ENCODE measurements at places on chromosomes 7 and 10. TPM values are rescaled to one million over a fixed set of nuclear protein-coding genes. Genes with fewer than 3 reads are reported as not detected.

DNA sequence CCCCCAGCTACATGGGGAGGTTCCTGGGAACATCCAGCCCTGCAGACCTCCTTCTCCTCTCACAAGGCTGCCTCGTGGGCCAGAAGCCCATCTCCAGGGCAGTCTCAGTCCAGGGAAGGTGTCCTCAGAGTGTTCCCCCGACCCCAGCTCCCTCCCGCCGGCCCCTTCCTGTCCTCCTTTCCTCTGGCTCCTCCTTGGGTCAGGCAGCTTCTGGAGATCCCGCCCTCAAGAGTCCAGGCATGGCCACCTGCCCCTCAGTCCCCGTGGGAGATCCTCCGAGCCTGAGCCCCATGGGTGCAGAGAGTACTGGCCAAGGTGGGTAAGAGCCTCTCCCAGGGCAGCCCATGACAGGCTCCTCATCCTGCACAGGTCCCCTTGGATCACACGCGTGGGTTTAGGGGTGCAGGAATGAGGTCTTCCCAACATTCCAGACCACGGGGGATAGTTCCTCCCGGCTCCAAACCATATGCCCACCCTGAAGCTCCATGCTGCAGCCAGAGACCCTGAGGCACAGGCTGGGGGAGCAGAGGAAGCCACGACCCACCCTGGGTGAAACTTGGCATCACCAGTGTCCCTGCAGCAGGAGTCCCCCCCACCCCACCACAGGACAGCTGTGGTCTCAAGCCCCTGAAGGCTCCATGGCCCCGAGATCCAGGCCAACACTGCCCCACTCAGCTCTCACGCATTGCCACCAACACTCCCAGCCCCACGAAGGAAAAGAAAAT lies 65.5 kb downstream of the OAT start:
- H3K4me1 ChIP-seq = peaks cover 11% of the 10 kb centered on the region
- H3K27ac ChIP-seq = no peak overlapping the region
- peaks cover 7% of the 10 kb centered on the region for H3K27me3 ChIP-seq
- no peaks in the 10 kb centered on the region for H3K36me3 ChIP-seq
- no peak for DNase-seq
- H3K4me3 ChIP-seq = no peak overlapping the region

- DNase-seq = no peak
- H3K4me3 ChIP-seq = no peak overlapping the region
- H3K4me1 ChIP-seq = no peaks in the 10 kb centered on the region
- peaks cover 3% of the 10 kb centered on the region for H3K27me3 ChIP-seq
These were observed 65.3 kb downstream of the EBF3 start for GRCh38 chr10:129898706-129899268.

DNA sequence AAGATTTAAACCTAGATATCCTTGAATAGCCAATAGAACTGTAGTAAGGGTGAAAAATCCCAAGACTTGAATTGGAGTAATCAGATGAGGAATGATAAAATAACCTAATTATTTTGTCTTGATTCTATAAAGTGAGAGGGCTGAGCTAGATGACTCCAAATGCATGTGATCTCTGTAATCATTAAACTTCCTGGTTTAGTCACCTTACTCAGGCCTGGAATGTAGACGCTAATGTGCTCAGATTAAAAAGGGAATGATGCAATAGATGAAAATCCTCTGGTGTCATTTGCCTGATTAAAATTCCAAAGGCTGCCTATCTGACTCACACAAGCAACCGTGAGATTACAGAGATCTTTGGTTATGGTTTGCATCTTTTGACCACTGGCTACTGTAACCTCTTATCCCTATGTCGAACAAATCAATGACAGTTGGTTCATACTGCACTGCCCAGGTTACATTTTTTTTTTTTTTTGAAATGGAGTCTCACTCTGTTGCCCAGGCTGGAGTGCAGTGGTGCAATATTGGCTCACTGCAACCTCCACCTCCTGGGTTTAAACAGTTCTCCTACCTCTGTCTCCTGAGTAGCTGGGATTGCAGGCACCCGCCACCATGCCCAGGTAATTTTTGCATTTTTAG lies 2.9 kb upstream of the HKDC1 start:
- H3K4me1 ChIP-seq = peaks cover 64% of the 10 kb centered on the region
- H3K36me3 ChIP-seq = peaks cover 3% of the 10 kb centered on the region
- H3K4me3 ChIP-seq = no peak overlapping the region
- H3K27me3 ChIP-seq = no peaks in the 10 kb centered on the region
- no peak for DNase-seq

DNA sequence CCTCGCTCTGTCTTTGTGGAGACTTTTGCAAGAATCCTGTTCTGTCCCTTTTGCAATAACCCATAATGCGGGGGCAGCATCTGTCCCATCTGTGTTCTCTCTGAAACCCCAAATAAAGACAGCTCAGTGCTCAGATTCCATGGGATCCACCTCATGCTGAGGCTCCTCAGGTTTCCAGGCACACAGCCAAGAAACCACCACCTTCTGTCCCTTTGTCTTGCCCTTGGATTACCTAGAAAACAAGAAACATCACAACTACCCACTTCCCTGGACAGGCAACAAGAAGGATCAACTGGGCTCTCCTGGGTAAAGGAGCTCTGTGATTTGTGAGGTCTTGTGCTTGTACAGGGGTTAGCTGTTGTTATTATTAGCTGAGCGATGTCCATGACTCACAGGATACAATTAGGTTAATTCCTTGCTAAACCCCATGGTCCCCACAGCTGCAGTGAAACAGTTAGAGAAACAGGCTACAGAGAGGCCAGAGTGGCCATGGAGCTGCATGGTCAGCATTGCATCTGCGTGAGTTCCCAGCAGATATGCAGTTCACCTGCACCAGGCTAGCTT lies 50.2 kb downstream of the CXCL12 start:
- H3K4me3 ChIP-seq = no peak overlapping the region
- H3K36me3 ChIP-seq = no peaks in the 10 kb centered on the region
- no peaks in the 10 kb centered on the region for H3K4me1 ChIP-seq
- H3K27me3 ChIP-seq = no peaks in the 10 kb centered on the region
- no peak for DNase-seq
- H3K27ac ChIP-seq = no peak overlapping the region

GRCh38 chr7:158997471-158997870 lies 141.1 kb downstream of the DYNC2I1 start:
- H3K27me3 ChIP-seq = peaks cover 22% of the 10 kb centered on the region
- no peaks in the 10 kb centered on the region for H3K36me3 ChIP-seq
- no peaks in the 10 kb centered on the region for H3K4me1 ChIP-seq
- DNase-seq = no peak
- no peak overlapping the region for H3K27ac ChIP-seq

DNA sequence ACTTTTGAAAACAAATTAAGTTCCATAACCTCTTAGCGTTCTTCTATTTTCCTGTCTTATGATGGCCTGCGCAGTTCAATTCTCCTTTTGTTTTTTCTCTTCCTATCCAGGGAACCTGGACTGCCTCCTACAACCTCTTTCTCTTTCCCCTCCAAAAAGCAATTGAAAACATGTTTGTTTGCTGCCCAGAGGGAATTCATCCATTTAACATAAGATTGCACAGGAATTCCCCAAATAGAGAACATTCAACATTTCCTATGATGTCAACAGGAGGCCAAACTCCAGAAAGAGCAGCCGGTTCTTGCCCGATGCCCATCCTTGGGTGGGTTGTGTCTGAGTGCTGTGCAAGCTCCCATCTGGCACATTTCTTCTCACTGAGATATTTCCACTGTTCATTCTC lies 94.2 kb upstream of the NRP1 start:
- no peak overlapping the region for H3K27ac ChIP-seq
- H3K36me3 ChIP-seq = no peaks in the 10 kb centered on the region
- no peak for DNase-seq
- no peaks in the 10 kb centered on the region for H3K4me1 ChIP-seq
- peaks cover 20% of the 10 kb centered on the region for H3K27me3 ChIP-seq
- H3K4me3 ChIP-seq = no peak overlapping the region

DNA sequence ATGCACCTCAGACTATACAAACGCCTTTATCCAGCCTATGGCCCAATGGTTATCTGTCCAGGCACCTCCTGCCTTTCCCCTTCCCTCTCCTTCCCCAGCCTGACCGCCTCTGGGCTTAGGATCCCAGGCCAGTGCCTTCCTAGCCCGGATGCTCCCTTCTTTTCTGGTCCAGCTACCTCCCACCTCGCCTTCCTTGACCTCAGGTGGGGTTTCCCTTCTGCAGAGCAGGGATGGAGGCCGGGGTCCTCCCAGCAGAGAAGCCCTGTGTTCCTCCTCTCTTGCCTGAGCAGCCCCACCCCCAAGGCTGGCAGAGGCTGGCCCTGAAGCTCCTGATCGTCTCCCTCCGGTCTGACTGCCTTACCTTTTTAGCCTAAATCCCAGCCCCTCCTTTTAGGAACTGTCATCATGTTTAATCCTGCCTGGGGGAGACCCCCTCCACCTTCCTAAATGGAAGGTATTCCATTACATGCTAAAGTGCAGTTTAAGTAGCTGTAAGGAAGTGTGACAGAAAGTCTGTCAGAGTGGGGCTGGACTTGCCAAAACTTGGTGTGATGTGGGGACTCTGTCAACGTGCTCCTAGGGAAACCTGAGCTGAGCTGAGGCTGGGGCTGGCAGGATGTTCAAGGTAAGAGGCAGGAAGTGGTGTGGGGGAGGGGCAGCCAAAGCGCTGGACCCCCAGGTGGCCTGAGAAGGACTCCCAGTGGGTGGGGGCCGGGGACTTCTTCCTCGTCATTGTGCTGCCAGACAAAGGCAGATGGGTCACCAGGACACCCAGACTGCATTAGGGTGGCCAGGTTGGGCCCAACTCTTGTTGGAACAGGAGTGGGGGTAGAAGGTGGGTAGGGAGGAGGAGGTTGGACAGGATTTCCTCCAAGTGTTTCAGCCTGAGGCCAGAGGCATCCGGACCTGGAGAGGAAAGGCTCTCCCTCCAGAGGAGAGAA lies 39.5 kb downstream of the LBX1 start:
- H3K4me1 ChIP-seq = peaks cover 3% of the 10 kb centered on the region
- no peaks in the 10 kb centered on the region for H3K36me3 ChIP-seq
- no peak overlapping the region for H3K4me3 ChIP-seq
- no peak overlapping the region for H3K27ac ChIP-seq
- peaks cover 6% of the 10 kb centered on the region for H3K27me3 ChIP-seq

DNA sequence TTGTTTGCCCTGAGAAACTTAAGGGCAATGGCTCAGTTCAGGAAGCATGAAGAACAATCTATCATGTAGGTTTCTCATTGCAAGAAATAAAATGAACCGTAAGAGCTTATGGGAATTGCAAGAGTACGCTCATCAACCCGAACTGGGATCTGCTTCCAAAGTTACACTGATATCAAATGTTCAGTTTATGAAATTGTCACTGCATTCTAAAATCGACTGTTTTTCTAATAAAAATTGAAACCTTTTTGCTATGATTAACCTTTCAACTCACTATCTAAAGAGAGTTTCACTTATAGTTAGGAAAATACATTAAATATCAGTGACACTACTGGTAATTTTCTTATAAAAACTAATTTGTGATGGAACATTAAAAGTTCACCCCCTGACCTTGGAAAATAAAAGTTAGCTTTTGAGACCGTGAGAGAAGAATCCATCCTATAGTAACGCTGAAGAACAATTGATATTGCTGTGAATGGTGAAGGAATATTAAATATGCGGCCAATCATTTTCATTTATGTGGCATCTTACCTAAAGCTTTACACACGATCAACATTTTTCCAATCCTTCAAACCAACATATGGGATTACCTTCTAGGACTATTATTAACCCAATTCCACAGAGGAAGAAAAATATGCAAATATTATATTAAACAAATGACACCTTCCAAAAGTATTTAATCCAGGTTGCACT lies 2.2 kb downstream of the MEOX2 start:
- H3K36me3 ChIP-seq = no peaks in the 10 kb centered on the region
- no peaks in the 10 kb centered on the region for H3K4me1 ChIP-seq
- no peak overlapping the region for H3K4me3 ChIP-seq

GRCh38 chr10:58820861-58821751 lies 308.4 kb downstream of the BICC1 start:
- no peak overlapping the region for H3K4me3 ChIP-seq
- H3K36me3 ChIP-seq = no peaks in the 10 kb centered on the region
- no peaks in the 10 kb centered on the region for H3K27me3 ChIP-seq
- H3K4me1 ChIP-seq = no peaks in the 10 kb centered on the region

DNA sequence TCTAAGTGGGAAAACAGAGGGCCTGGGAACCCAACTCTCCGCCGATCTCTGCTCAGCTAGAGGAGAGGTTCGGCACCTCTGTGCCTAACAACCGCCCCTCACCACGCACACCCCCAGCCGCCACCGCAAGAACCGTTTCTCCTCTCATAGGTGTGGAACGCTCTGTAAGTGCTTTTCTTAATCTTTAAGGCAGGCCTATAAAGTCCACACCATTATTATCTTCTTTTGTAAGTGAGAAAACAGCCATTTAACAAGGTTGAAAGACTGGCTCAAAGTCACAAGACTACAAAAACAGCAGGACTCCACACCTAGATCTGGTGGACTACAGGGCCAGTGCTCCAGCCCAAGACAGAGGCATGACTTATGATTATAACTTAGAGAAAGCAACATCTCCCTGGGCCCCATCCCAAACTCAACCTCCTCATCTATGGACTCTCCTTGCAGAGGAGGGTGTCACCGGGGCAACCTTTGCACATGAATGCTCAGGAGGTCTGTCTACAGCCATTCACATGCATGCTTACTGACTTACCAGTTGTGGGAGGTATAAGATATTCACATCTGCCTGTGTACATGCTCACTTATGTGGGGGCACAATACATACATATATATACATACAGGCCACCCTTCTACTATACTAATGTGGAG lies 7.9 kb upstream of the NKX2-3 start:
- no peak overlapping the region for H3K27ac ChIP-seq
- peaks cover 3% of the 10 kb centered on the region for H3K4me1 ChIP-seq
- H3K36me3 ChIP-seq = peaks cover under 1% of the 10 kb centered on the region
- H3K27me3 ChIP-seq = peaks cover 77% of the 10 kb centered on the region
- no peak for DNase-seq

- no peak for DNase-seq
- H3K36me3 ChIP-seq = no peaks in the 10 kb centered on the region
- no peak overlapping the region for H3K4me3 ChIP-seq
- no peaks in the 10 kb centered on the region for H3K4me1 ChIP-seq
- no peak overlapping the region for H3K27ac ChIP-seq
These were observed 467.4 kb downstream of the TYW1 start for GRCh38 chr7:67463983-67464382.

DNA sequence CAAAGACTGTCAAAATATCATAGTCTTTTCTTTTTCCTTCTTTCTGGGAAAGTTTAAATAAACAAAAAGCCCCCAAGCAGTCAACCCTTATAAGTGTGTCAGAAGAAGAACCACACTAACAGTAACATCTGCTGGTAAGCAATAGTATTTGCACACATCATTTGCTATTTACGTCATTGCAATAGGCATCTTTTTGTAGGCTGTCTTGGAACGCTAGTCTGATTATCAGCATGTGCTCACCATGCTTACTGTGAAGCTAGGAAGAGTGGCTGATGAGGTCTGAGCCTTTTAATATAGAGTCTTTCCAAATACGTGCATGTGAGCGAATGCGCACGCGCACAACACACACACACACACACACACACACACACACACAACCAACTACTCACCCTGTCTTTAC lies 599.0 kb upstream of the TPK1 start:
- H3K36me3 ChIP-seq = no peaks in the 10 kb centered on the region
- H3K27ac ChIP-seq = no peak overlapping the region
- DNase-seq = no peak

MARVELD1 gene
- 2.5 TPM for total RNA-seq

NRAP gene
- total RNA-seq = not detected

MCM10 gene
- 40.7 TPM for total RNA-seq

ADCYAP1R1 gene
- not detected for total RNA-seq

TMEM229A gene
- not detected for total RNA-seq

GARIN1A gene
- 0.35 TPM for total RNA-seq

IFIT1B gene
- total RNA-seq = not detected
